Activated CD8-positive, alpha-beta memory T cell treated with anti-CD3 and anti-CD28 coated beads for 1 hour (primary cell): ENCODE measurements at places on chromosomes 12 and 14.

- DNase-seq, result no peak
These were observed 14.4 kb downstream of the TEAD4 start for GRCh38 chr12:2973566-2973965.

DNA sequence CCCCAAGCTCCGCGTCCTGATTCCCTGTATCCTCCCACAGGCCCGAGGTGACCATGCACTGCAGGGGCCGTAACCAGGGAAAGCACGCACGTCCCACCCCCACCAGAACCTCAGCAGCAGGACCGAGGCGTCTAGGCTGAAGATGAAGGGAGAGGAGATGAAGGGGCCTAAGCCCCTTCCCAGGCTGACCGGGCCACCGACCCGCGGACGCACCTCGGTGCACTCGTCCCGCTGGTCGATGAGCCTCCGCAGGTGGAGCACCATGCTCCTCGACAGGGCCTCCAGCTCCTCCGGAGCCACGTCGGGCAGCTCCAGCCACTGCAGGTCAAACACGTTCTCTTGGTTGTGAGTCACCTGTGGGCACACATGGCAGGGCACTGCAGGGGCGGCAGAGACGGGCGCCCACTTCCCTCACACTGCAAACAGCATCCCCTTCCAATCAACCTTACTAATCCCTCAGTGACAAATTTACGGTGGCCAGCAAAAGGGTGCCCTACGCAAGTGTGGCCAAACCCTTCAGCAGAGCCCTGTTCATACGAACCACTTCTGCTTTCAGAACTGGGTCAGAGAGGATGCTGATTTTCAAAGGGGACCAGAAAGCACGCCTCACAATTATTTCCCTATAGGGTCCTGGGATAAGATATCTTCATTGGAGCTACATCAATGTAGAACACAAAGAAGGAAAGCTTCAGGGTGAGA lies 77.8 kb downstream of the CCDC88C start:
- no peak for DNase-seq

GRCh38 chr12:5197131-5197530 lies 153.5 kb downstream of the KCNA5 start:
- no peak for DNase-seq

- DNase-seq, result peak; percentile 47
These were observed 71.2 kb downstream of the VCPKMT start for GRCh38 chr14:50045039-50045711.

- no peak for DNase-seq
These were observed 3.4 kb upstream of the TMEM19 start for GRCh38 chr12:71682466-71682865.

DNA sequence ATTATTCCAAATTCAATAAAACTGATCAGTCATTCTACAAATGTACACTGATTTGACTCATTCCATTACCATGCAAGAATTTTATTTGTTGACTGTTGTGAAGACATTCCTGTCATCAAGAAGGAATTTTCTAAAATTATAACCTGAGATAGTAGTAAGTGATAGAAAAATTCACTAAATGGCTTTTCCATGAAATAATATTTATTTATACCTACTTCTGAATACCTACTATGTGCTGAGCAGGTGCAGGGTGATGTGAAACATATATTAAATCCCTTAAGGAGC lies 841.7 kb downstream of the NRXN3 start:
- no peak for DNase-seq

DNA sequence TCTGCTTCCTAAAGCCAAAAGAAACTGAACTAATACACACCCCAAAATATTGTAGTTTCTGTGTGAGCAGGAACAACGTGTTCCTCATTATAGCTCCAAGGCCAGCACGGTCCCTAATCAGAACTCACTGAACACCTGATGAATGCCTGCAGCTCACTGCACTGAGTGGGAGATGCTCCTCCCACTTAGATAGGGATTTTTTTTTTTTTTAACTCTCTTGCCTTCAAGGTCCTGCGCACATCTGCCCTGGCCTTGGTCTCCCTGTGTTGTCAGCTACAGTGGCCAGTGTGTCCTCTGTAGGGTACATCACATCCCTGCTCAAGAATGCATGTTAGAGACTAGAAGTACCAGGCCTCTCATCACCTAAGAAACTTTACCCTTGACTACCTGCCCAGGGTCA lies 44.3 kb upstream of the TMPO start:
- DNase-seq, result no peak

DNA sequence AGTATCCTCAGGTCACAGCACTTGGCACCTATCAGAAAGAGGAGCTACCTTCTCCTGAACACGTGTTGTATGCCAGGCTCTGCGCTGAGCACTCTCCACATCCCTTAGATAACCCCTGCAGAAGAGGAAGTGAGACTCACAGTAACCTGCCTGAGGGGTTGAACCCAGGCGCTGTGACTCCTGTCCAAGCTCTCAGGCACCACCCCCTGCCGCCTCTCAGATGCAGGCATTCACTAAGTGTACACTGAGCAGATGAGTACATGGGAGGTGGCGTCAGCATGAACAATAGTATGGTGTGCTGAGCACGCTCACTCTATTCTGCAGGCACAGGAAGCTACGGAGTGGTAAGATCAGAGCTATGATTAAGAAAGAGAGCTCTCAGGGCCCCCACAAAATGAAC lies 21.0 kb upstream of the RIC8B start:
- DNase-seq, result peak; percentile 30

GRCh38 chr12:127911291-127911690 lies 355.7 kb upstream of the TMEM132C start:
- DNase-seq, result no peak

DNA sequence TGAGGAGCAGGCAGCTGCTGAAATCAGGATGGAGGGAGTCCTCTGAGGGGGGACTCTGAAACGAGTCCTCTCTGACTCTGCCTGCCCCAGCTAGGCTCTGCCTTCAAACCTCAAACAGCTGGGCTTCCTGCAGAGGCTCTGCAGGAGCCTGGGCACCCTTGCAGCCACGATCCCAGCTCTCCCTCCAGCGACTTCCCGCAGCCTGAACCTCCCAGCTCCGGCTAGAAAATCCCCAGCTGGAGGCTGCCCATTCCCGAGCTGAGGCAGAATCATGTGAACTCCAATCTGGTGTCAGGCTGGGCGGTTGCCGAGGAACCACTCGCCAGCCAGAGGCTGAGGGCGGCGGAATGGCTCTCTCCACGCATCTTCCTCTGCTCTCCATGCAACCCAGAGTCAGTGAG lies at the start of gene GPR68:
GPR68 (minus strand) TSS at position 204 of the 401 bp plus-strand sequence. CDS start 9,654 bp downstream, outside the sequence.
- DNase-seq, result no peak

DNA sequence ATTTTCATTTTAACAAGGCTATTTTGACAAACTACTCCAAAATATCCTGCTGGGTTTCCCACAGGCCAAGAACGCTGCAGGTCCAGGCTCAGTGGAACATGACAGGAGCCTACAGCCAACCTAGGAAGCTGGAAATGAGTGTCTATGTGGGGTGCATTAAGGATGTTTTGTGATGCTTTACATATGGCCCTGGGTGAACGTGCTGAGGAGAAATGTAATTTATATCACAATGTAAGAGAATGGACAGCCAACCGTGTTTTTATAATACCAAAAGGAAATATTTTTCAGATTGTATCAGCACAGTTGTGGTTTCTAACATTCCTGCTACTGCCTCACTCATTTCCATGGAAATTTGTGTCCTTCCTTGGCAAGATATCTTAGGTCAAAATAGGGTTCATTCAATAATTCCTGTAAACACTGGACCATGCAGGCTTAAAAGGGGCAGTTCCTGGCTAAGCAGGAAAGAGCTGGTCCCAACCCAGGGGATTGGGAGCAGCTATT lies 51.5 kb downstream of the ST8SIA1 start:
- DNase-seq, result no peak

GRCh38 chr12:95088379-95088778 lies 15.0 kb upstream of the NR2C1 start:
- DNase-seq, result no peak

DNA sequence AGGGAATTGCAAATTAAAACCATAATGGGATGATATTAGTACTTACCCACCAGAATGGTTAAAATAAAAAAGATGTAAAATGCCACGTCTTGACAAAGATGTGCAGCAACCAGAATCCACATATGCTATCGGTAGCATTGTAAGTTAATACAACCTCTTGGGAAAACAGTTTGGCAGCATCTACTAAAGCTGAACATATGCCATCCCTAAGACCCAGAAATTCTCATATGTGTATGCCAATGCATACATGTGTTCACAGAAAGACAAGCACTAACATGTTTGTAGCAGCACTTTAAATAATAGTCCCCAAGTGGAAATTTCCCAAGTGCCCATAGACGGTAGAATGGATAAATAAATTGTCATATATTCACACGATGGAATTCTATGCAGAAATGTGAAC lies 28.3 kb upstream of the SLC5A8 start:
- DNase-seq, result no peak

GRCh38 chr14:101554991-101555668 lies 6.2 kb upstream of the DIO3 start:
- DNase-seq, result no peak

DNA sequence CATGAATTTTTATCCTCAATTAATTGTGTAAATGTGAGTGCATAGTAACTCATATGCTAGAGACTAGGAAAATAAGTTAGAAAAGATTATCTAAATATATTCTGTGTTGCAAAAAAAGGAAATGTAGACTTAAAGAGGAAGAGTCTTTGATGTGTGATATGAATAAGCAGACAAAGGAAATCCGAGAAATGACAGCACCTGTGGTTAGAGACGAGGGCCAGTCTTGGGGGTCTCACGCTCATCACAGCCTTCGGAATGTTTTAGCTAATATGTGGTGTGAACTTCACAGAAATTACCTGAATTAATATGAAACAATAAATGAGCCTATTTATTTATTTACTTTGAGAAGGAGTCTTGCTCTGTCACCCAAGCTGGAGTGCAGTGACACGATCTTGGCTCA lies 11.6 kb downstream of the ATP6V0A2 start:
- DNase-seq, result no peak

DNA sequence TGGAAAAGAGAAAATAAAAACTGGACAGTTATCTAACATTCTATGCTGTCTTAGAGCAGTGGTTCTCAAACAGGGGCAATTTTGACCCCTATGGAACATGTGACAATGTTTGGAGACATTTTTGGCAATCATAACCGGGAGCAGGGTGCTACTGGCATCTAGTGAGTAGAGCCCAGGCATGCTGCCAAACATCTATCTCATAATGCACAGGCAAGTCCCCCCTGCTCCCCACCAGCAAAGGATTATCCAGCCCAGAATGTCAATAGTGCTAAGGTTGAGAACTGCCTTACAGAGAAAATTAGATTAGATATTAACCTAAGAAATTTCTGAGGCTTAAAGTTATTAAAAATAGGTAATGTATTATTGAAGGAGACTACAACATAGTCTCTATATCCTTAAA lies 22.9 kb upstream of the CATSPERB start:
- no peak for DNase-seq

DNA sequence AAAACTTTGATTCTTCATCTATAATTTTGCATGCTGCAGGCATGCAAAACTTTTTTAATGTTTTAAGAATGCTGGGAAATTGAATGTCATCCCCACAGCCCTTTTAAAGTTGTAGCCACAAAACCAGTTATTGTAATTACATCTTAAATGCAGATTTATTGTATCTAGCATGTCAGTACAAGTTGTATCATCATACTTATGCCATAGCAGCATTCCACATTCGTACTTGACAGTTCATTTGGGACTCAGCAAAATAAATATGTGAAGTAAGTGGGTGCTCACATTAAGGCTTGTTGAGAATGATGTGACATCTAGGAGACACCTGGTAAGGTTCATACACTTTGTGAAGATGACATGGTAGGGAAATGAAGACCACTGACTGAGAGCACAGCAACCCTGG lies 44.0 kb upstream of the GZMB start:
- no peak for DNase-seq

GRCh38 chr12:31558521-31558920 lies 32.4 kb downstream of the DENND5B start:
- no peak for DNase-seq

DNA sequence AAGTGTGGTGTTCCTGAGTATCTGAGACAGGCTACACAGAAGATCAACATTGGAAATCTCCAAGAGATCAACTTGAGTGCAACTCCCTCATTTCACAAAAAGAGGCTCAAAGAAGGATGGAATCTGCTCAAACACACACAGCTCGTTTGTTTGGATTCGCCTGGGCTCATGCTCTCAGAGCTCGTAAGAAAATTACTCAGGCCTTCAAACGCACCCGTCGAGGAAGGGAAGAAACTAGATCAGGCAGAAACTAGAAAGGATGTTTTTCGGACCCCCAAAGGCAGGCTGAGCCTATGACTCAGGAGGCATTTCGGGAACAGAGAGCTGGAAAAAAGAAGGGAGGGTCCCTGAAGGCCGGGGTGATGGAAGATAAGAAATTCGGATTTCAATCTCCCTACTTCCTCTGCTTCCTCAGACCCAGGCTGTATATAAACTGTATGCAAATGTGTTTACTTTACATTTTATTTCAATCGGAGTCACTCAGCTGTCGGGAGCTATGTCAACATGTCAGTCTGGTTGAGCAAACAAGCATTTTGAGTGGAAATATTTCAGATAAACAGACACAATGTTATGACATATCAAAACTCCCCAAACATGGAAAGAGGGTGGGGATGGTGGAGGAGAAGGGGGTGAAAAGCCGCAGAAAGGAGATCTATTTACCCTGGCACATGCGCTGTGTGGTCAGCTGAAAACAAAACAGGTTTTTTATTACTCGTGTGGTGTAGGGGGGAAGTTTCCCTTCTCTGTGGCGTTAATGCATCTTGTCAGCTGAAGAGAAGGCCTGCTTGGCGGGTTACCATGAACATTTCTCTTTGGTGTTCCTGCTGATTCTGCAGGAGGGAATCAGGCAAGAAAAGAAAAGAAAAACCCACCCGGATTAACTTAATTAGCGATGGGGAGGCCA lies 129.1 kb upstream of the TBX3 start:
- DNase-seq, result no peak

DNA sequence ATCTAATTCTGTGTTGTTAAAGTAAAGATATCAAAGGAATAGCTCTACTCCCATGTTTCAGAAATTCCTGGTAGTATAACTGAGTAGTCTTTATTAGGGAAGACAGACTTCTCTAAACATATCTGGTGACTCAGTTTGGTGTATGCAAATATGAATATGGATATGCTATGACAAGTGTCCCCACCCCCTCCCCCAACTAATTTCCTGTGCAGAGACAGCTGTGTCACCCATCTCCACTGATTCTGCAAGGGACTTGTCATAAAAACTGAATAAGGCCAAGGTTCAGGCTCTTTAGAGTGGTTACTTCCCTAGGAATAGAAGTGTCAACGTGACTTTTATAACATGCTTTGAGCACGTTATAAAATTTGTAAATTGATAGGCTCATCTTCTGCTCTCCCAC lies 429.1 kb downstream of the DAD1 start:
- no peak for DNase-seq

- DNase-seq, result no peak
These were observed 20.5 kb downstream of the RILPL1 start for GRCh38 chr12:123512838-123513665.

GRCh38 chr12:115404761-115405470 lies 720.9 kb upstream of the TBX3 start:
- no peak for DNase-seq

GRCh38 chr12:52643233-52644077 lies 8.6 kb downstream of the KRT2 start:
- DNase-seq, result no peak

DNA sequence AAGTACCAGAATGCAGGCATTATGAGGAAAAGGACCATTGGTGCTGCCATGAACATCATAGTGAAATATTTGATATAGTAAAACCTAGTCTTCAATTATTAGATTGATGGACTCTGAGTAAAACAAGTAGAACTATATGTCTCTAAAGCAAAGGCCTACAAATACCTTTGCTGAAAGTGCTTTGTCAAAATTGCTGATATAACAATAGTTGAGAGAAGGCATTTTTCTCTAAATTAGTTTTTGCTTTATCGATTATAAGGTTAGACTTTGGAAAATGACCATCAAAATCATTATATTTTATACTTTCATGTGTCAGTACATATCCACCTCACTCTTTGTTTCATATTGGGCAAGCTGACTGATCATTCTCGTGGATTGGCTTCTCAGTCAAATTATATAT lies 836.0 kb upstream of the FBXO33 start:
- DNase-seq, result no peak
